ENCODE measurements at places on chromosomes 12 and 14.

DNA sequence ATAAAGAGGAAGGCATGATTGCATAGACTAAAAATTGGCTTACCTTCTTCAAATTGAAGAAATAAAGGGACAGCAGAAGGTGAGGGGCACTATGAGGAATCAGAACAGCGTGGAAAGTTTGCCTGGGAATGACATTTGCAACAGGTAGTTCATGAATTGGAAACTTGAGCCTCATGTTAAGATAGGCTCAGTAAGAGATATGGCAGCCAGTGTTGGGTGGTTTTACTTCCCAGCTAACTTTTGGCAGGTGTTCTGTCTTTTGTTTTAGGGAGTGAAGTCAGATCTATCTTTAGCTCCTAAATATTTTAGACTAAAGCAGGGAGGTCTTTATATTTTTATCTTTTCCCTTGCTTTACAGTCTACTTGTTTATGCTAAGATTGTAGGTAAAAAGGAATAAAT, 122.4 kb downstream of the ANO6 start:
- no peak for DNase-seq

DNA sequence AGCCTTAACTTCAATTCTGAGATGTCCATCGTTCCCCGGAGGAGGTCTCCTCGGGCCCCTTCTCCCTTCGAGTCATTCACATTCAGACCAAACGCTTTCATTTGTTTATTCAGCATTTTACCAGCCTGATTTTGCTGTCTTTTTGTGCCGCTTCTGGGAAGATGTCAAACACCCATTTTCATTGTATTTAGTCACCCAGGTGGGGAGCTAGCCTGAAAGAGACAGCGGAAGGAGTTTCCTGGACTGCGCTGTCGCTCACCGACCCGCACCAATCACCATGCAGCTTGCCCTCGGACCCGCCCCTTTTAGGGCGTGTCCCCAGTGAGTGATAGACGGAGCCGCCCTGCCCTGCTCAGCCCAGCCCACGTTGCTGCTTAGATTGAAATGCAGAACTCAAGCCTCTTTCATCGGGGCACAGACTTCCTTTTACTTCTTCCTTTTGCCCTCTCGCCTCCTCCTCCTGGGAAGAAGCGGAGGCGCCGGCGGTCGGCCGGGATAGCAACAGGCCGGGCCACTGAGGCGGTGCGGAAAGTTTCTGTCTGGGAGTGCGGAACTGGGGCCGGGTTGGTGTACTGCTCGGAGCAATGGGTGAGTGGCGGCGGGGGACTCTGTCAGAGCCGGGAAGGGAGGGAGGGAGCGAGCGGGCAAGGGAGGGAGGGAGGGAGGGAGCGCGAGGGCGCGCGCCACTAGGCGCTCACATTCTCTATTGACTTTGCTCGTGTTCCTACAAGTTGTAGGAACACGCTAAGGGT, at the start of gene PAX9:
Gene PAX9 (plus strand): TSS at position 355 of the 752 bp plus-strand sequence. CDS start 230 bp downstream, at position 585.
- no peak for DNase-seq

DNA sequence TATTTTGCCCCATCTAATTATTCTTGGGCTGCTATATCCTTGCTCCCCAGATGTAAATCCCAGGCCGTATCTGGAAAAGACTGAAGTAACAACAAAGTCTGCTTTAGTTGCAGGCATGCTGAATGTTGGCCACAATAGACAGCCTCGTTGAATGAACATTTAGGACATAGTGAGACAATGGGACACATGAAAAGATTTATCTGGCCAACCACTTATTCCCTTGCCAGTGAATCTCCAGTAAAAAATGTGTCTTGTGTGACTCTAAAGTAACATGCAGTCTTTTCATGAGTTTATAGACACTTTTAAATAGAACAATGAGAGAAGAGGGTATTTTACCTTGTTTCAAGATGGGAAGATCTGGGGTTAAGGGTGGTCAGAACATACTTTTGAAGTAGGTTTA, 60.2 kb upstream of the STXBP6 start:
- no peak for DNase-seq

DNA sequence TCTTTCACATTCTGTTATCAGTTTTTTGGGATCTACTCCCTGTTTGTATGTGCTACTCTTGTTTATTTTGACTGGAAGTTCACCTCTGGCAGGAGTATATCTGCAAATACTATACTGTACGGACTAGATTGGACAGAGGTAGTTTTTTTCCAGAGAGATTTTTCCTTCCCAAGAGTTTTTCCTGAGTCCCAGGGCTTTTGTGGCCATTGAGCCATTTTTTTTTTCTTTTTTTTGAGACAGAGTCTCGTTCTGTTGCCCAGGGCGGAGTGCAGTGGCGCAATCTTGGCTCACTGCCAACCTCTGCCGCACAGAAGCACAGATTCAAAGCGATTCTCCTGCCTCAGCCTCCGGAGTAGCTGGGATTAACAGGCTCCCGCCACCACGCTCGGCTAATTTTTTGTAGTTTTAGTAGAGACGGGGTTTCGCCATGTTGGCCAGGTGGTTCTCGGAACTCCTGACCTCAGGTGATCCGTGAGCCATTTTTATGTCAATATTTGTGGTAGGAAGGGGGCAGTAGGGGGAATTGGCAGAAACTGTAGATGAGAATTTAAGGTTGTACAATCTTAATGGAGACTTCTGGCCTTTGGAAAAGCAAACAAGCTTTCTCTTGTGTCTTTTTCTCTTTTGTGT, 19.4 kb downstream of the KTN1 start:
- DNase-seq, result no peak

- no peak for DNase-seq
Measured at GRCh38 chr14:43956741-43957140, 550.3 kb downstream of the FSCB start.

DNA sequence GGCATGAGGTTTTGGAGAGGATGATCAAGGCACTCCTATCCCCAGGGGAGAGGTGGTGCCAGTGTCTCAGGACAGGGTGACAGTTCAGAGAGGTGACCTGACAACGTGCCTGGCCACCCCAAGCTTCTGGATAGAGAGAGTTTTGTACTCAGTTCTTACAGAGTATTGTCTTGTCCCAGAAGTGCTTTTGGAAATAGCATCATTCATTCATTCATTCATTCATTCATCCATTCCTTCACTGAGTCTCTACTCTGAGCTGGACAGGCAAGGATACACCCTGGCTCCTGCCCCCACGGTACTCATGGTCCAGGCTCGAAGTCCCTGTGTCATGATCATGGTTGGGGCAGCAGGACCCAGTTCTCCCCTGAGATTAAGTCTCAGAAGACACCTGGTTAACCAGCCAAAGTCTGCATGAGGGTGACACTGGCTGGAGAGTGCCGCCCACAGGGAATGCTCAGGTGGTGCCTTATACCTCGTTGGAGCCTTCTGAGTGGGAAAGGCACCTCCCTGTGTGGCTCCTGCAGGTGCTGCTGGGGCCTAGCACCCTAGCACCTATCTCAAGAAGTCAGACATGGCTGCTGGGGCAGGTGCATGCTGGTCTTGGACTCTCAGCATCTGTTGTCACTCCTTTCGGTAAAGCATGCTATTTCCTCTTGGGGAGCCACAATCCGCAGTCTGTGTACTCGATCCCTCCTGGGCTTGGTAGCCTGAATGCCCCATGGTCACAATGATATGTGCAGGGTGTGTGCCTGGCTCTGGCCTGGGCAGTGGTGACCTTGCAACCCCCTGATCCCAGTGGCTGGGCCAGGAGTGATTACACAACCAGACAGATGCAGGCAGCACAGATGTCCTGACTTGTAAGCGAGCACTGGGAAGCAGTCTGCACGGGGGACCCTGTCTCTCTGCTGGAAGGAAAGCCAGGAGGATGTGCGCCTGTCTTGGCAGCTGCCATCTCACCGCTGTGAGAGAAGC, 57.8 kb downstream of the C14orf132 start:
- DNase-seq, result no peak

- no peak for DNase-seq
Measured at GRCh38 chr12:1132311-1132710, 141.3 kb downstream of the ERC1 start.

DNA sequence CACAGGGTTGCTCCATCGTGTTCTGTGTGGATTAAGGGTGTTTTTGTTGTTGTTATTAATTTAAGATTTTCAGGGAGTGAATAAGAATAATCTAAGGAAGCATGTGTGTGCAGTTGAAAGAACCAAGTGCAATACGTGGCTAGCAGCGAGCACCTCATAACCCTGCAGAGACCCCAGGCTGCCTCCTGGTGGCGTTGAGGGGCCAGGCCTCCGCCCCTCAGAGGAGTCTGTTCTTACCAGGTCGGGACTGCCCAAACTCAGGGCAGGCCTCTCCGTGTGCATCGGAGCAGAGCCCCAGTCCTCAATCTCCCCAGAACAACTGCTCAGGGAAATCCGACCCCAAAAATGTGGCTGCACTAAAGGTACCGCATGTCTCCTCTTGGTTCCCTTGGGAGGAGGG, 36.8 kb downstream of the IL31 start:
- no peak for DNase-seq

DNA sequence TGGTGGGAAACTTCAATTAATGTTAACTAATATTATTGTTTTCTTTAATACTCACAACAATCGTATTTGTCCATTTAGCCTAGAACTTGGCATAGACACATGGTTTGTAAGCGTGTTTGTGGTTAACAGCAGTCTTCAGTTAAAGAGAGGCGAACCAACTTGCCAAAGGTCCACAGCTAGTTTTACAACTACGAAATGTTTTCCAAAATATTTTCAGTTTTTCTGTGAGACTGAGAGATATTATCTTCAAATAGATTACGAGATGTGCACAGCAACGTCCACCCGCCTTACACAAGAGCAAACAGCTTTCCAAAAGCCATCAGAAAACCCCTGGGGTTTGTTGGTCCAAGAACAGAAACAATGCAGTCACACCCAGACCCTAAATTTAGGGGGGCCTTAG, 58.6 kb upstream of the RASSF3 start:
- no peak for DNase-seq

GRCh38 chr12:123942238-123942653, 30.4 kb downstream of the CCDC92 start:
- DNase-seq, result no peak

- DNase-seq, result no peak
Measured at GRCh38 chr12:2382370-2383155, 329.8 kb downstream of the CACNA1C start.

DNA sequence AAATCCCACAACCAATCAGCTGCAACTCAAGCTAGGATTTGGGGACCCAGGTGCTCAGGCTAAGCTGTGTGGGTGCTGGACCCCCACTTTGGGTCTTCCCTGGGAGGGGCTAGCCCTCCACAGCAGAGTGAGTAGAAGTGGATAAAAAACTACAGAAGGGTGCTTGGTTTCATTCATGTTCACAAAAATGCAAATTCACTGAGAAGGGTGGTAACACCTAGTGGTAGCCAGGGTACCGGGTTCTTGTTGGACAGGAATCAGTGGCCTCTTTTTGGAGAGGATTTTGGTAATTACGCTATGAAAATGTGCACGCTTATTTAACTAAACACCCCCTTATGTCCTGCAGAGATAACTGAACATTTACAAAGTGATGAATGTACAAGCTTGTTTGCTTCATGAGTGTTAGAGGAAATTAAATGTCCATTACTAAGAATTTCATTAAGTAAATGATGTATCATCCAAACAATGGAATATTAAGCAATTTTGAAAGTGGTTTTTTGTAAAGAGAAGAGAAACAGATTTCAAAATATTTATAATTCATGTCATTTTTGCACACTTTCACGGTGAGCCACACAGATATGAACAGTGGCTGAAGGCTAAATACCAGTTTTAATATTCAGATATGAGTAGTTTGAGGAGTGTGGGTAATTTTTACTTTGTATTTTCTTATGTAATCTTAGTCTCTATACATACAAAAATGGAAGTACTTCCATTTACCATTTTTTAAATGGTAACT, 78.3 kb downstream of the DDX51 start:
- DNase-seq, result no peak

DNA sequence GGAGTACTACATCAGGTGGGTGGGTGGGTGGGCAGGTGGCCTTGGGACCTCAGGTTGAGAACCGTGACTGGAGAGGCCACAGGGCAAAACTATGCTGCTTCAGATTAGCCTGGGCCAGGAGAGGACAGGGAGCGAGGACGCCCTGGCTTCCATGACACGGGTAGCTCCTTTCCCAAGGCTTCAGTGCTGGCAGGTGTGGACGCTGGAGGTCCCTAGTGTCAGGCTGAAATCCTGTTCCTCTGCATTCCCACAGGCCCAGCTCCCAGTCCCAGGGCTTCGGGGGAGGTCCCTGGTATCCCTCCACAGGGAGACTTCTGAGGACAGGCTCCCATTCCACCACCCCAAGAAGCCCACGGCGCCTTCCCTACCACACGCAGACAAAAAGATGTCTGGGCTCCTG, 31.6 kb downstream of the CCDC92 start:
- no peak for DNase-seq

- no peak for DNase-seq
Measured at GRCh38 chr12:113474635-113475436, 3.2 kb upstream of the LHX5 start.

- DNase-seq, result no peak
Measured at GRCh38 chr12:43805149-43805859, 813 bp downstream of the TWF1 start.

GRCh38 chr12:56874821-56875220, 59.4 kb downstream of the SDR9C7 start:
- DNase-seq, result no peak

- no peak for DNase-seq
Measured at GRCh38 chr12:67382241-67382871, 113.2 kb downstream of the CAND1 start.

GRCh38 chr14:98290596-98290995, 981.4 kb downstream of the BCL11B start:
- DNase-seq, result no peak

DNA sequence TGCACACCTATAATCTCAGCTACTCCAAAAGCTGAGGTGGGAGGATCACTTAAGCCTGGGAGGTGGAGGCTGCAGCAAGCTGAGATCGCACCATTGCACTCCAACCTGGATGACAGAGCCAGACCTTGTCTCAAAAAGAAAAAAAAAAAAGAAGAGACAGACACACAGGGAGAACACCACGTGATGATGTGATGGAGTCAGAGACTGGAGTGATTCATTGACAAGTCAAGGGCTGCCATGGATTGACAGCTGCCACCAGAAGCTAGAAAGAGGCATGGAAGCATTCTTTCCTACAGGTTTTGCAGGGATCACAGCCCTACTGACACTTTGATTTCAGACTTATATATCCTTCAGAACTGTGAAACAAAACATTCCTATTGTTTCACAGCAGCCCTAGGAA, 3.5 kb upstream of the HCFC2 start:
- no peak for DNase-seq

- no peak for DNase-seq
Measured at GRCh38 chr12:24396224-24396623, 446.8 kb upstream of the SOX5 start.

GRCh38 chr14:103871596-103872480, 24.5 kb upstream of the PPP1R13B start:
- DNase-seq, result peak; percentile 53

DNA sequence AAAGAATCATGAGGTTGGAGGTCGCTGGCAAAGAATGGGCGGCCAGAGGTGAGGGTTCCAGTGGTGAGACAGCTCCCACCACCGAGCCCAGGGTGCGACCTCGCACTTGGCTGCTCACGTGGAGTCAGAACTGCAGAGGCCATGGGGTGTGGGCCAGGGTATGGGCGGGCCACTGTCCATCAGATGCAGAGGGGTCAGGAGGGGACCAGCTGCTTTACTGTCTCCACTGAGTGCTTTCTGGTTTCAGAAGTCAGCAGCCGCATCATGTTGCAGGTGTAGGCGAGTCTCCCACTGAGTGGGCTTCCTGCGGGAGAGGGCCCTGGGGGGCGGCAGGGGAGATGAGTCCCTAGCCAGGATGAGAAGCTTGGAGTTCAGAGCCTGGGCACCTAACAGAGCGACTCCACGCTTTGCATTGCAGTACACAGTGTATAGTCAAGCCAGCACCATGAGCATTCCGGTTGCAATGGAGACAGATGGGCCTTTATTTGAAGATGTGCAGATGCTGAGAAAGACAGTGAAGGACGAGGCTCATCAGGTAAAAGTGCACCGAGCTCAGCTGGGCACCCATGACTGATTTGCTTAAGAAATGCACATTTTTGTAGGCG, 46.9 kb upstream of the DYNC1H1 start:
- DNase-seq, result no peak

- DNase-seq, result no peak
Measured at GRCh38 chr12:131618303-131618658, 92.6 kb upstream of the SFSWAP start.

All from stimulated activated CD8-positive, alpha-beta memory T cell treated with anti-CD3 and anti-CD28 coated beads, Interleukin-7, amount 100 ng/mL, for 1 hour (primary cell).